A549 (cell line): ENCODE measurements at places on chromosomes 16 and 17. TPM values are rescaled to one million over a fixed set of nuclear protein-coding genes. Genes with fewer than 3 reads are reported as not detected.

DNA sequence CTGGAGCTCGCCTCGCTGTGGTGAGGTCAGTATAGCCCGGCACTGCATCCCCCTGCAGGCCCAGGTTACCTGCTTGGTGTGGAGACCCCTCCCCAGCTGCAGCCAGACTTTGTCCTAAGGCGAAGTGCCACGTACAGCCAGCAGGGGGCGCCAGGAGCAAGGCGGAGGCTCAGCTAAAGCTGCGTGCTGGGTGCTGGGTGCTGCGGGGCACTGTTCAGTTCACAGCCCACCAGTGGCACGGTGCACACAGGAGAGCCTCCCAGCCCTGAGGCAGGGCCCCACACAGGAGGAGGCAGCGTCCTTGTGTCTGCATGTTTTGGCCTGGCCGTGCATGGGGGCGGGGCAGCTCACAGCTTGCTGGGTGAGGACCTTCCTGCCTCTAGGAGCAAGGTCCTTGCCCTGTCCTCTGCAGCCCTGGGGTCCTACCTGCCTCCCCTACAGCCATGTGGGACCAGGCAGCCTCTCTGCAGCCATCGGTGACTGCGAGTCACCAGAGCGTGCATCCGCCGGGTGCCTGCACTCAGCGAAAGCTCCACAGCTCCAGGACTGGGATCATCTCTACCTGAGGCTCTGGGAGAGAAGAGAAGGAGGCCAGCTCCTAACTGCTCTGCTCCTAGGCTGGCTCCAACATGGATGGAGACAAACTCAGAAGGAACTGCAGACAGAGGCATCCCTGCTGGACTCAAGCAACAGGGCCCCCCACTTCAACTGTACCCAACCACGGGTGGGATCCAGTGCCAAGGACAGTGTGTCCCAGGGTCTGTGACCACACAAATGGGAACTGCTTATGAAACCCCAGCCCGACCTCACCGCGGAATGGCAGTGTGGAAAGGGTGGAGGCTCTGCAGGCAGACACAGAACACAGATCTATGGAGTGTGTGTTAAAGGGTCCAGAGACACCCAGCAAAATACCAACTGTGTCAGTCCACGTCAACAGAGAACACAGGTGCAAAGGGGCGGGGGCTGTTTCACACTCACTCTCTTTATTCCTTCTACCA, 19.0 kb downstream of the SLC7A5 start:
- DNase-seq = no peak

DNA sequence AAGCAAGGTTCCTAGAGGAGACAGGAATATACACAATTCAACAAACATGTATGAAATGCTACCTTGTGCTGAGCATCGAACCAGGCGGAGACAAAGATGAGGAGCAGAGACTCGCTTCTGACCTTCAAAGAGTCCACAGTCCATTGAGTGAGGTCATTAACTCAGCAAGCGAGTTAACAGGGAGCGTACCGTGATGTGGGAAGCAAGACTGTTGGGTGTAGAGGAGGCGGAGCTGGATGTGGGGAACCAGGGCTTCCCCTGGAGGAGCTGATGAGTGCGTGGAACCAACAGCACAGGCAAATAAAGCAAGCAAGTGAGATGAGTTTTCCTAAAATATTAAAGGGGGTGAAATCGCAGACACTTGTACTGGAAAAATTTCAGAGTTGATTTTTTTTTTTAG, 65.0 kb downstream of the NXN start:
- DNase-seq = no peak

DNA sequence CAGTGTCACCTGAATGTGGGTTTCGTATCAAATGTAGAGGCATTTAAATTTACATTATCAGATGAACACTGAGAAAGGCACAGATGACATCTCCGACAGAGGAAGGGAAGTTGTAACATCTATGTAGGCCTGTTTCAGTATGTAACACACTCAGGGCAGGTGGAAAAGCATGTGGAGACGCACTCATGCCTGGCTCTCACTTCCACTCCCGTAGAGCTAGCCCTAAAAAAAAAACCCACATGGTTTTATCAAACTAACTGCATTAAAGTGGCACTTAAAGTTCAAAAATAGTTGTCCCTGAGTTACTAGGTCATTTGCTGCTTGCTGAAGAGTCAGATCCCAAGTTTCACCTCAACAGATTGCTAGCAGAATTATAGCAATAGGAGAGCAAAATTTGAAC, 6.1 kb upstream of the ANKFY1 start:
- DNase-seq = no peak

DNA sequence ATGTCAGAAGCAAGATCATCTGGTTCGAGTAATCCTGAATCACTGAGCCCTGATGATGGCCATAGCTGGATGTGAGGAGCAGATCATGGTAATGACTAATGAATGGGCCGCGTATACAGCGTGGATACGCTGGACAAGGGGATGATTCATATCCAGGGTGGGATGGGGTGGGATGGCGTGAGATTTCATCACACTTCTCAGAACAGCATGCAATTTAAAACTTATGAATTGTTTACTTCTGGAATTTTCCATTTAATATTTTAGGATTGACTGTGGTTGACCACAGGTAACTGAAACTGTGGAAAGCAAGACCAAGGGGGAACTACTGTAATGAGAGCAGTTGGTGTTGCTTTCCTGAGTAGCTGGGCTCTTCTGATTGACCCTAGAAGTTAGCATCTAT, 225.5 kb downstream of the STX8 start:
- DNase-seq = peak; percentile 38

GPR142 gene
- polyA plus RNA-seq = not detected in 3 replicates

TBC1D3L gene
- 12.1 to 15.2 TPM (median 14.0 TPM) in 3 replicates for polyA plus RNA-seq

KRTAP16-1 gene
- not detected in 3 replicates for polyA plus RNA-seq

GNAO1 gene
- polyA plus RNA-seq = 0.23 to 0.47 TPM (median 0.24 TPM) in 3 replicates
